ELF-1 (cell line): ENCODE measurements at places on chromosomes 5 and 9.

GRCh38 chr9:112858625-112859147 lies 32.0 kb downstream of the SLC46A2 start:
- no peak for DNase-seq

- DNase-seq = no peak
Measured at GRCh38 chr5:170510559-170510958, 6.7 kb downstream of the KCNIP1 start.

DNA sequence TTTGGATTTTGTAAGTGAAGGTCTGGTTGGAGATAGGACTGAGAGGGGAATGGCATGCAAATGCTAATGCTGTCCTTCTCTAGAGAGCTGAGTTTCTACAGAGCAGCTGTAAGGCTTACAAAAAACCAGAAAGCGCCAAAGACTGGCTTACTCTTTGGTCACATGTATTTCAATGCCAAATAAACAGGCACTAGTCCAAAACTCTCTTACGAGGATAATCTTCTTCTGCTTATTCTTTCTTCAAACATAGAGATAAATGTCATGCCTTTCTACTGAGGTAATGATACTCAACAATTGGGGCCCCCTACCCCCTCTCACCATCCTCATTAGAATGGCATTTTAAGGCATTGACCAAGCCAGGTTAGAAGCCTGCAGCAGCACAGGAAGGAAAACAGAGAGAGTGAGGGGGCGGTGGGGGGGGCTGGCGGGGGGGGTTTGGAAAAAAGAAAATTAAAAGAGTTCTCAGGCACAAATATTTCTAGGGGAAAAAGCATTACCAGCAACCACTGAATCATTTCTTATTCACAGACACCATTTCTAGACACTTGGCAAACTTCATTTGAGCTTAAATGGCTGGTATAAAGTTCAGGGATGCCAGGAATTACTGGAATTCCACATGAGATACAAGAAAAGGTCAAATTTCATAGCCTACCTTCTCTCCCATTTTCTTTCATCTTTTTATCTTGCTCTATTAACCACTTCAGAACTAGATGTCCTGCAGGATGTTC lies 34.0 kb downstream of the PUM3 start:
- peak; percentile 64 for DNase-seq

- no peak for DNase-seq
Measured at GRCh38 chr5:91077623-91078022, 305.5 kb downstream of the ARRDC3 start.

GRCh38 chr9:1978941-1979340 lies 36.2 kb upstream of the SMARCA2 start:
- DNase-seq = no peak

GRCh38 chr9:105405514-105406131 lies 42.2 kb upstream of the FSD1L start:
- DNase-seq = no peak

DNA sequence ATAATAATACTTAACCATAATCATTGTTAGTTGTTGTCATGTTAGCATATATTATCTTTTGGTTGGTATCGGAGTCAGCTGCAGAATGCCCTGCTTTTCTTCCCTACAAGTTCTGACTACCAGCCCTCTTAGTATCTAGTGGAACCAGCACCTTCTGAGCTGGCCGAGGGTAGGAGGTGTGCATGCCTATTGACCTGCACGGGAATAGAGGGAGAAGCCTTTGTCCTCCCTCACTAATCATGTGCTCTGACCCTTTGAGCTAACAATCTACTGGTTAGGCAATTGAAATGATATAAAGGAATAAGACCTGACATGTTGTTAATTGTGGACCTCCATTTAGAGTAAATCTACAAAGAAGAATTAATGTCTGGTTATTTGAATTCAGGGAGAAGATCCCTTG lies 4.1 kb downstream of the PCSK5 start:
- no peak for DNase-seq

DNA sequence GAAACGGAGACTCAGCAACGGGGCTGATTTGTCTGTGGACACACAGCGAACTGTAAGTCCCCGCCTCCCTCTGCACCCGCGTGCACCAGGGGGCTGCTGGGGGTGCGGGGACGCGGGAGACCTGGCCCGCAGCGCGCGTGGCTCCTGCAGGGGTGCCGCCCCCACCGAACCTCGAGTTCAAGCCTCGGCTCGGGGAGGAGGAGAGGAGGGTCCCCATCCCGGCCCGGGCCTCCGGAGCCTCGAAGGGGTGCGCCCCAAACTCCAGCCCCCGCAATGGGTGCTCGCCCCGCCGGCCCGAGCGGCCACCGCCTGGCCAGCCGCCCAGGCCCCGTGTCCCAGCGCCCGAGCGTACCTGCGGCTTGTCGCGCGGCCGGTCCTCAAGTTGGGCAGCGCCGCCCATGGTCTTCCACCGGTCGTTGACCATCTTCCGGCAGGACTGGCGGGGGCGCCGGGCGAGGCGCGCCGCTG lies 829 bp downstream of the FIBCD1 start:
- DNase-seq = no peak
